ENCODE measurements at places on chromosomes 3 and 15.

GRCh38 chr3:42509111-42509510, 6.7 kb downstream of the VIPR1 start:
- DNase-seq = no peak

DNA sequence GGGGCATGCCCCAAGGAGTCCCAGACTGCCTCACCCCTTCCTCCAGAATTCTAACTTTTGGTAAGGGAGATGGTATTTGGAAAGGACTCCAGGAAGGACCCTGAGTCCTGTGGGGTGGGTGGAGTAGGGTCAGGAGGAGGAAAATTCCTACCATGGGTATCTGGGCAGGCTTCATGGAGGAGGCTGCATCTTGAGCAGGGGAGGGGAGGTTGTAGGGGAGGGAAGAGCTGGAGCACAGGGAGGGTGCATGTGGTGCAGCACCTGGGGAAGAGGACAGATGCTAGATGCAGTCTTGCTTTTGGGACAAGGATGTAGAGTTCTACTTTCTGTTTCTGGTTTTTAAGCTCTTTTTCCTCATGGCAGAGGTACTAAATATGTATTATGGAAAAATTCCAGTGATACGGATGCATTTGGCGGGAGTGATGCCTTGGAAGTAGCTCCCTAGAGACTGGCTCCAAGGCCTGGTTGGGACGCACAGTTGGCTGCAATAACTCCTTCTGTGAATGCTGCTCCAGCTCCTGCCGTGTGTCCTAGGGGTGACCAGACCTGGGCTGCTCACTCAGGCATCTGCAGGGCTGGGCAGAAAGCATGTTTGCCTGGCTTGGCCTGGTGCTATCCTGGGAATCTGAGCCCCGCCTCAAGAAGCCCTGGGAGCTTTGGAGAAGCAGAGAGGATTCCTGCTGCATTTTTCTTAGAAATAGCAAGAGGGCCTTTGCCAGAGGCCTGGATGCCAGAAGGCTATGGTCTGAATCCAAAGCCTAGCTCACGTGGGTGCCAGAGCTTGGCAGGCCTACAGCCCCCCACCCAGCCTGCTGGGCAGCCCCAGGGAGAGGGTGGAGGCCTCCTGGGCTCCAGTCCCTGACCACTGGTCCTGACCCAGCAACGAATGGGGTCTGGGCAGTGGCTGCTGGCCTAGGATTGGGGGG, 10.1 kb downstream of the SEMA3F start:
- DNase-seq = no peak

DNA sequence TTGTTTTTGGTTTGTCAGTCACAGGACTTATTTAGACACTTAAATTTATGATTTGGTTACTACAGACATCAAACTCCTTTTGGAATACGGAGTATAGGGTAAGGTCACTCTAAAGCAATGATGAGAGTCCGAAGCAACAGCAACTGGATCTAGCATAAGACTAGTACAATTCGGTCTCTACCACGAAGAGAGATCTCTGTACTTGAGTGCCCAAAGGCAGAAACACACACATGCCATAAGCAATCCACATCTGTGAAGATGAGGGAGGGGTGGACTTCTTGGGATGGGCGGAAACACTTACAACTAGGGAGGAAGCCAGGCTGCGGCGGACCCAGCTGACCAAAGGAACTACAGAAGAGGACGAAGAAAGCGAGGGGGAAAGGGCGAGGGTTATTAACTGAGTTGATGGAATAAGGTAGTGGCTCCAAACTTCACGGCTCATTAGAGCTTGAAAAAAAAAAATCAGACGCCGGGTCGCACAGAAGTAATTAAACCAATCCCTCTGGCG, 595 bp downstream of the DPH6 start:
- DNase-seq = peak; percentile 83

- DNase-seq = no peak
Measured at GRCh38 chr3:56621681-56622080, 61.4 kb downstream of the TASOR start.

DNA sequence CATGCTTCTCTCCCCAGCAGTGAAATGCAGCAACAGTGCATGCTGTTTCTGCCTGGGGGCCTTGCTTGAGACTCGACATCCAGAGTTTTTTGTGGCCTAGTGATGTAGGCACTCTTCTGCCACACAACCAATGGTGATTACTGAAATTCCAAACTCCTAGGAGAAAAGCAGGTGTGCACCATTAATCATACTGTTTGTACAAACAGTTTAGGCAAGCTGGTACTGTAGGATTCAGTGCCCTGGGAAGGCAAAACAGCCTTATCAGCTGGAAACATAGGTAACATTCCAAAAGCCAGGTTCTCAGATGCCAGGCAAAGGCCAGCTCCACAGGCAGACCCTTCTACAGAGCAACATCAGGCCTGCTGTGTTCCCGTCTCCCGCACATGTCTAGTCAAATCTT, 17.5 kb upstream of the RBP1 start:
- no peak for DNase-seq

GRCh38 chr3:123246866-123247265, 45.1 kb downstream of the SEC22A start:
- DNase-seq = no peak

All from Right ventricle myocardium inferior (tissue), 1 donor.